ENCODE measurements at places on chromosomes 13 and 19.
A peak's percentile ranks its signal among the peaks of the same experiment; 100 is the strongest.

GRCh38 chr13:42189061-42189460, 82.9 kb upstream of the AKAP11 start:
- DNase-seq = no peak

DNA sequence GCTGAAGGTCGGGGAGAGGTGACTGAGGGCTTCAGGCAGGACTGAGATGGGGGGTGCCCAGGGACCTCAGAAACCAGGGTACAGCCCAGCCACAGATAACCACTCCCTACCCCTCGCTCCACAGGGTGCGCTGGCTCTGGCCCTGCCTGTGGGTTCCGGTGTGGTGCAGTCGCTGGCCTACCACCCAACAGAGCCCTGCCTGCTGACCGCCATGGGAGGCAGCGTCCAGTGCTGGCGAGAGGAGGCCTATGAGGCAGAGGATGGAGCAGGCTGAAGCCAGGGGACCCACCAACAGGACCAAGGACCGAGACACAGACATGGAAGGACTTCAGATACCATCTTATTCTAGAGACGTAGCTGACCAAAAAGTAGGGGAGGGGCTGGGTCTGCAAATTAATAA, 6.3 kb downstream of the DHPS start:
- no peak for DNase-seq

- DNase-seq = no peak
Measured at GRCh38 chr19:30999726-31000125, 349.5 kb downstream of the TSHZ3 start.

DNA sequence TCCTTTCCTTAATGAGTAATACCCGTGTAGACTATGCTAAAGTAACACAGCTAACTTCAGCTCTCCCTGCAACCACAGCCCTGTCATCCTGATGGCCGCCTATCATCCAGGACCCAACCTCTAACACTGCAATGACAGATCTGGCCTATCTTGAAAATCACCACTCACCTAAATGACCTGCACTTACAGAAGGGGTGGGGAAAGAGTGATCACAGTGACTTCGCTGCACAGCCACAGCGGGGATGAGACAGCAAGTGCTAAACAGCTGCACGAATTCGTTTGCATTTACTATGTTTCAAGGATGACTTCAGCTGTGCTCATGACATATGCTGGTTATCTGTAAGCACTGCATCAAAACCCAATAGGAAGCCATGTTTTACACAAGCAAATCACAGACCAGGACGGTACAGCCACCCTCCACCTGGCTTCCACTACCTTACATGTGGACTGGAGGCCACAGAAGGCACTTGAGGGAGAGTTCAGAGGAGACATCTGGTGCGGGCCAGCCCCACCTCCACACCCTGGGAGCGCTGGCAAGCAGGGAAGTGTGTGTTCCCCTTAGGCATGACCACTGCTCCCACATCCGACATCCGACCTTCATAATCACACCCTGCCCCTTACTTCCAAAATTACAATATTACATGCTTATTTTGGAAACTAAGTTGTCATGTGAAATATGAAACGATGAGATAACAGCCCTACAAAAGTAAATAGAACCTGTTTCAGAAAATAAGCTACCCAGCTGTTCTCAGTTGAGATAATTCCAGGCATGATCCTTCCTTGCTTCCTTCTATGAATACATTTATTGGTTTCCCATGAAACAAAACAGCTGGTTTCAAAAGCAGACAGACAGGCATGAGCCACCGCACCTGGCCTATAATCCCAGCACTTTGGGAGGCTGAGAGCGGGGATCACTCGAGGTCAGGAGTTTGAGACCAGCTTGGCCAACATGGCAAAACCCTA, 95.7 kb downstream of the STK24 start:
- no peak for DNase-seq

DNA sequence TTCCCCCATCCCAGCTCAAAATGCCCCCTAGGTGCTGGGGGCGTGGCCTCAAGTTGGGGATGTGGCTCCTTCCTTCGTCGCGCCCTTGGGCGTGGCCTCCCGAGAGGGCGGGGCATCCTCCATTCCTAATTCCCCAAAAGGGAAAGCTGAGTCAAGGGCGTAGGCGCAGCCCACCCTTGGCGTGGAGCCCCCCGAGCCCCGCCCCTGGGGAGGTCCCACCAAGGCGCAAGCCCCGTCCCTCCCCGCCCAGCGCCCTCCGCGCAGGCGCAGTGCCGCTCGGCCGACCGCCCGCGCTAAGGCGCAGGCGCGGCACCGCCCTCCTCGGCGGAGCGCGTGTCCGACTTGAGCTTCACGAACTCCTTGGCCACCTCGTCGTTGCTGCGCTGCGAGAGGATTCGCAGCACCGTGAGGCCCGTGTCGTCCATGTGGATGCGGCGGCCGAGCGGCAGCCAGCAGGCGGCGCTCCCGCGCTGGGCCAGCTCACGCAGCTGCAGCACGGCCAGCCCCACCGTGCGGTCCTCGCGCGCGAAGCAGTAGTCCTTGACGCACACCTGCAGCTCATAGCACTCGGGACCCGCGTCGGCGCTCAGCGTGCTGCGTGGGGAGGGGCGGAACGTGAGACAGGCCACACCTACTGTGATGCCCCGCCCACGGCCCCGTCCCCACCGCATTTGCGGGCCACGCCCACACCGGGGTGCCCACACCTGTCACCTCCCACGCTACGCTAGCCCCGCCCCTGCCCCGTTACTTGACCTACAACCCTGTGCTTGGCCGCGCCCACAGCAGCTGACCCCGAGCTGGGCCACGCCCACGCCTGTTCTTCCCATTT, 50.5 kb downstream of the COLGALT1 start:
- DNase-seq = peak; percentile 93

- no peak for DNase-seq
Measured at GRCh38 chr19:5968431-5969373, 9.2 kb downstream of the RANBP3 start.

DNA sequence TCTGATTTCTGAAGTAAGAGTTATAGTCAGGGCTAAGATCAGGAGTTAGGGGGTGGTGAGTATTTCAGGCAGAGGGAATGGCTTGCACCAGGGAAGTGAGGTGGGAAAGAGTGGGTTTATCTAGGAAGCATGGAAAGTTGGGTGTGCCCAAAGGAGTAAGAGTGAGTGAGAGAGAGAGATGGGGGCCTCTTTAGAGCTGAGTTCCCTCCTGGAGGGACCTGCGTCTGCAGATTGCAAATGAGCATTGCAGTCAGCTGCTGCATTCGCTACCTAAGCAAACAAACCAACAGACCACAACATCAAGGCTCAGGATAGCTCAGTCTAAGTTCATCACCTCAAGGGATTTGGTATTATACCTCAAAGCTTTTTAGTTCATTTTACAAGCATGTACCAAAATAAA, 405.8 kb downstream of the FGF9 start:
- DNase-seq = no peak

- DNase-seq = no peak
Measured at GRCh38 chr19:38545596-38545995, 72.2 kb downstream of the MAP4K1 start.
